ENCODE measurements at places on chromosomes 6 and 20. TPM values are rescaled to one million over a fixed set of nuclear protein-coding genes. Genes with fewer than 3 reads are reported as not detected.

The ARG1 gene
- total RNA-seq = not detected

The PPIL4 gene
- total RNA-seq = 14.5 TPM

The NOTCH4 gene
- total RNA-seq = 48.1 TPM

The BPI gene
- total RNA-seq = not detected
